ENCODE measurements at places on chromosomes 5 and 9. TPM values are rescaled to one million over a fixed set of nuclear protein-coding genes. Genes with fewer than 3 reads are reported as not detected.

PCDHAC2 gene
- total RNA-seq = not detected

DNA sequence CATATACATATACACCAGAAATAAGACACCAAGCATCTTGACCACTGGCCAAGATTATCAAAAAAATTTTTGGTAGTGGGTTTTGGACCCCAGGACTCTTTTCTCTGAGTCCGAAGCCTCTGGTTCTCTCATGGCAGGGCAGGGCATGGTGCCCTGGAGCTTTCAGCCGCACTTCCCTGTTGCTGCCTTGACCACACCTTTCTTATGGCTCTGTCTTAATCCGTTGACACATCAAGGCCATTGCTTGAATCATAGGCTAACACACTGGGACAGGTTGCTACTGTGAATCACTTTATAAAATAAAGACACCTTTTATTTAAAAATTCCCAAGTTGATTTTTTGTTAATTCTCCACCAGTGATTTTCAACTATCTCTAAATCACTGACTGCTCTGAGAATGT lies 45.4 kb upstream of the CAST start:
- H3K4me3 ChIP-seq = no peak overlapping the region
- H3K4me1 ChIP-seq = peaks cover 4% of the 10 kb centered on the region
- no peaks in the 10 kb centered on the region for H3K36me3 ChIP-seq
- DNase-seq = no peak
- 0 out of 2 replicates have a peak, but pooled peaks cover 3% of the 10 kb centered on the region for H3K27me3 ChIP-seq

SEC61B gene
- total RNA-seq = 110 TPM

IL7R gene
- total RNA-seq = not detected

SH3TC2 gene
- not detected for total RNA-seq

- H3K27ac ChIP-seq = no peak overlapping the region
- H3K4me3 ChIP-seq = no peak overlapping the region
- no peaks in the 10 kb centered on the region for H3K4me1 ChIP-seq
- no peaks in the 10 kb centered on the region for H3K36me3 ChIP-seq
- DNase-seq = no peak
Observed at GRCh38 chr9:6538666-6539071, 106.9 kb downstream of the GLDC start.

CATSPER3 gene
- not detected for total RNA-seq

GRCh38 chr9:137482094-137482781 lies 23.1 kb upstream of the NSMF start:
- H3K27me3 ChIP-seq = no peaks in the 10 kb centered on the region
- no peaks in the 10 kb centered on the region for H3K36me3 ChIP-seq
- no peak for DNase-seq
- H3K4me3 ChIP-seq = no peak overlapping the region

OR1Q1 gene
- not detected for total RNA-seq

GRCh38 chr5:130870691-130871090 lies 294.4 kb downstream of the HINT1 start:
- no peaks in the 10 kb centered on the region for H3K36me3 ChIP-seq
- DNase-seq = no peak
- H3K4me3 ChIP-seq = no peak overlapping the region
- no peaks in the 10 kb centered on the region for H3K27me3 ChIP-seq
- H3K27ac ChIP-seq = no peak overlapping the region

GRCh38 chr5:162603443-162604070 lies 536.0 kb downstream of the GABRG2 start:
- no peaks in the 10 kb centered on the region for H3K36me3 ChIP-seq
- H3K4me1 ChIP-seq = no peaks in the 10 kb centered on the region
- no peak for DNase-seq
- no peak overlapping the region for H3K4me3 ChIP-seq

- H3K4me1 ChIP-seq = no peaks in the 10 kb centered on the region
- no peaks in the 10 kb centered on the region for H3K27me3 ChIP-seq
- H3K27ac ChIP-seq = no peak overlapping the region
Observed at GRCh38 chr5:6269925-6270324, 108.4 kb downstream of the MED10 start.

PROP1 gene
- not detected for total RNA-seq

- H3K27me3 ChIP-seq = no peaks in the 10 kb centered on the region
- no peak for DNase-seq
Observed at GRCh38 chr5:166032601-166033000, 2258.8 kb upstream of the WWC1 start.

DNA sequence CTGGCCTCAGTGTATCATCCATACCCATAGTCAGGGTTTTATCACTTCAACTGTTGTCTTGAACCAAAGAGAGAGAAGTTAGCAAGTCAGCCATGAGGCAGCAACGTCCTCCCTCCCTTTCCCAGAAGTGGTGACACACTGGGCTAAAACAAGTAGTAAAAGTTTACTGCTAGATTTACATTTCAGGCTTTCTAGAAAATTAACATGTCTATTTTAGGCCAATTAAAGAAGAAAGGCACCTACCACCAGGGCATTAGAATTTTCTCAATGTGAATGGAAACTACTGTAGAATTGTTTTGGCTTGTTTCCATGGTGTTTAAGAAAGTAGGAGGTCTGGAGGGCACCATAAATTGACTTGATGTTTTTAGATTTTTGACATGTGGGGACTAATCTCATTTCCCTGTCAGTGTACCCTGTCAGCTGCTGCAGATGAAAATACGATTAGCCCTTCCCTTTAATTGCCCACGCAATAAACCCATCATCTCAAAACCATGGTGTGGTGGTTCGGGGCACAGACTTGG lies 121.8 kb upstream of the ELL2 start:
- no peaks in the 10 kb centered on the region for H3K36me3 ChIP-seq
- H3K4me1 ChIP-seq = no peaks in the 10 kb centered on the region
- no peaks in the 10 kb centered on the region for H3K27me3 ChIP-seq
- peak; percentile 34 for DNase-seq
- no peak overlapping the region for H3K27ac ChIP-seq

GRCh38 chr9:127059030-127059429 lies 63.4 kb downstream of the ANGPTL2 start:
- H3K27me3 ChIP-seq = no peaks in the 10 kb centered on the region
- no peak overlapping the region for H3K27ac ChIP-seq
- no peaks in the 10 kb centered on the region for H3K36me3 ChIP-seq
- H3K4me1 ChIP-seq = peaks cover 13% of the 10 kb centered on the region
- H3K4me3 ChIP-seq = no peak overlapping the region

DNA sequence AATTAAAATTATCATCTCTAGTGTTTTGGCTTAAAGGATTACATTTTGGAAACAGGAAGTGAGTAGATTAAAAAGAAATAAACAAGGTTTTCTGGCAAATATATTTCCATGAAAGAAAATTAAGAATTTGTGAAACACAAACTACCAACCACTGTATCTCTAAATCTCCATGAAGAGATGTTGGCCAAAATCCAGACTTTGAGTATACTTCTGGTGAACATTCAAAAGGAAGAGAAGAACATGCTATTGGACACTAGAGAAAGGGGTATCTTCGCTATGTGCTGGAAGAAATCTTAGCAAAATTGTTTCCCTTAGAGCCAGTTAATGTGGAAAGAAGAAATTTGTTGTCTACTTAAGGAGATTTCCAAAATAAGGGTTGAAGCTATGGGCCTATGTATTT lies 710.4 kb upstream of the CTNND2 start:
- H3K27me3 ChIP-seq = no peaks in the 10 kb centered on the region
- H3K4me3 ChIP-seq = no peak overlapping the region
- no peak overlapping the region for H3K27ac ChIP-seq
- no peak for DNase-seq

ARL14EPL gene
- total RNA-seq = not detected

Data from Karpas-422 (cell line).